ENCODE measurements at places on chromosomes 3 and 15.

- no peak for DNase-seq
Observed at GRCh38 chr3:153680526-153680925, 440.7 kb upstream of the ARHGEF26 start.

- DNase-seq = no peak
Observed at GRCh38 chr3:173513123-173513522, 115.6 kb downstream of the NLGN1 start.

GRCh38 chr3:43128464-43128863 lies 22.6 kb upstream of the POMGNT2 start:
- DNase-seq = no peak

DNA sequence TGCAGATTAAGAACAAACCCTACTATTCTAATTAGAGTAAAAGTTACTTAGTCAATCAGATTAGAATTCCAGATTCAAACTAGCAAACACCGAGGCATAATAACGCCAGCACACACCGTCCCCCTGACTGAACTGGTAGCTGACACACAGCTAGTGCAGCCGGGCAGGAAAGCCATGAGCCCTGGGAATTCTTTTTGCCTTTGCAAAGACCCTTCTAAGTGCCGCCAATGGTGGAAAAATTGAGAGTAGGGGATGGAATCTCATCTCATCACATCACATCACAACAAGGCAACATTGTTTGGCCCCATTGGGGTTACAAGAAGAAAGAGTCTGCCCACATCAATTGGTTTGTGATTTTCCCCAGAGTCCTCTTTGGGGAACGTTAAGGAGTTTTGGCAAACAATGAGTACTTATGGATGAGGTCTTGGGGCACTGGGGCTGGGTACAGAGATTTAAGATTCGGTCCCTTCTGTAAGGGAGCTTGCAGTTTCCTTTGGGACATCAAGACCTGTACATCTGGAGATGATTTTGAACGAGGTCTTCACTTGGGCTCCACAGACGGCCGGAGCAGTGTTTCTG lies 120.4 kb upstream of the MEF2A start:
- no peak for DNase-seq

GRCh38 chr3:100412912-100413590 lies 11.7 kb downstream of the LNP1 start:
- no peak for DNase-seq

- no peak for DNase-seq
Observed at GRCh38 chr3:195461594-195462307, 18.9 kb upstream of the ACAP2 start.

- DNase-seq = no peak
Observed at GRCh38 chr3:118942671-118943070, 92.0 kb downstream of the IGSF11 start.

DNA sequence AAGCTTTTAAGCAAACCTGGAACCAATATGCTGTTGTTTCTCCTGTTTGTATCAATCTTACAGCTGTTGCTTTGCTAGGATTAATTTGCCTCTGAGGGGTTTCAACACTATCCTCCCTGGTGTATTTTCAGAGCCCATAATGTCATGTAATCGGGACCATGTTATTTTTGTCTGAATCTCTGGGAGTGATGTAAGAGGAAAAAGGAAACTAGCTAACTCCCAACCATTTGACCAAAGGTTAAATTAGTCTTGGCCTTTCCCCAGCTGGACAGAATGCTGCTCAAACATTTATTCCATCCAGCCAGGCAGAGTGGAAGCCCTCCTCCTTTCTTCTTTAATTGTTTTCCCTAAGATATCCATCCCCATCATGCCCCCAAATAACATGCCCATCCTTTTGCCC lies 142.2 kb downstream of the ALDH1A2 start:
- no peak for DNase-seq

- no peak for DNase-seq
Observed at GRCh38 chr15:30997270-30997669, 5.8 kb upstream of the MTMR10 start.

DNA sequence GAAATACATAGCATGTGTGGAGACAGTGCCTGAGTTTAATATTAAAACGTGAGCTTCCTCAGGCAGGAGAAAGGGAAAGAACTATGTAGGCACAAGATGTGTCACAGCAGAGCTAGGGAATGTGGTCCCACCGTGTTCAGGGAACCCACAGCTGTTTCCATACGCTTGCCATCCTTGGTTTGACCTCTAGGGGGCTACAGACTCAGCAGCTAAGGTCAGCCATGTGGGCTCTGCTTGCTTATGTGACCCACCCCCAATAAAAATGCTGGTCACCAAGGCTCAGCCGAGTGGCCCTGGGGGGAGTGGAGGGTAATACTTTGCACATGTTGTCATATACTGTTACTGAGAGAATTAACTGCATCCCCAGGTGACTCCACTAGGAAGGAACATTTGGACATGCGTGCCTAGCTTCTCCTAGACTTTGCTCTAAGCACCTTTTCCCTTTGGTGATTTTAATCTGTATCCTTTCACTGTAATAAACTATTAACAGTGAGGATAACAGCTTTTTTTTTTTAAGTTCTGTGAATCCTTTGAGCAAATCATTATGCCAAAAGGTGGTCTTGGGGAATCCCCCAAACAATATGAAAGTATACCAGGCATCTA lies 3.3 kb downstream of the TUBGCP5 start:
- peak; percentile 18 for DNase-seq

- no peak for DNase-seq
Observed at GRCh38 chr3:191987831-191988350, 526.9 kb downstream of the PYDC2 start.

DNA sequence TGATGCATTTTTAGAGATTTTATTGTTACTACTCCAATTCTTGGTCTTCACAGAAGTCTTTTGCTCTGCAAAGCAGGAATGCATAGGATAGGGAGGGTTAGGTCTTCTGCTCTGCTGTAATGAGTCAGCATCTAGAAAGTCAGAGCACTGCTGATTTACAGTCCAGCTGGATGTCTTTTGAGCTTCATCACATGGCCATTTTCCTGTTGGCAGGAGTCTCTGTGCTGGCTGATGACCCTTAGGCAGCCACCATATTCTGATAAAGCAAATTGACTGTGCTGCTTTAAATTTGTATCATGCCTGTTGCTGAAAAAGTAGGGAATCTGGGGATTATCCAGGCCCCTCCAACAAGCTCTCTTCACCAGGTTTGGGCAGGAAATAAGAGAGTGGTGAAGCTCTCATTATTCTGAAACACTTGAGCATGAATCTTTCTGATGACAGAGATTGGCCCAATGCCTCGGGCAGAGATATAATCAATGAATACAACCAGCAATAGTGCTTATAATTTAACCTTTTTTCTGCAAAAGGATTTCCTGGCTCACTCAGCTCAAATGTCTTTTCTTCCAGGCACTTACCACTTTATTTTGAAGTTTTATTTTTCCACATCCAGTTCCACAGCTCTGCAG lies 9.7 kb upstream of the CRBN start:
- DNase-seq = no peak

- DNase-seq = no peak
Observed at GRCh38 chr3:126113733-126114442, 30.0 kb upstream of the SLC41A3 start.

DNA sequence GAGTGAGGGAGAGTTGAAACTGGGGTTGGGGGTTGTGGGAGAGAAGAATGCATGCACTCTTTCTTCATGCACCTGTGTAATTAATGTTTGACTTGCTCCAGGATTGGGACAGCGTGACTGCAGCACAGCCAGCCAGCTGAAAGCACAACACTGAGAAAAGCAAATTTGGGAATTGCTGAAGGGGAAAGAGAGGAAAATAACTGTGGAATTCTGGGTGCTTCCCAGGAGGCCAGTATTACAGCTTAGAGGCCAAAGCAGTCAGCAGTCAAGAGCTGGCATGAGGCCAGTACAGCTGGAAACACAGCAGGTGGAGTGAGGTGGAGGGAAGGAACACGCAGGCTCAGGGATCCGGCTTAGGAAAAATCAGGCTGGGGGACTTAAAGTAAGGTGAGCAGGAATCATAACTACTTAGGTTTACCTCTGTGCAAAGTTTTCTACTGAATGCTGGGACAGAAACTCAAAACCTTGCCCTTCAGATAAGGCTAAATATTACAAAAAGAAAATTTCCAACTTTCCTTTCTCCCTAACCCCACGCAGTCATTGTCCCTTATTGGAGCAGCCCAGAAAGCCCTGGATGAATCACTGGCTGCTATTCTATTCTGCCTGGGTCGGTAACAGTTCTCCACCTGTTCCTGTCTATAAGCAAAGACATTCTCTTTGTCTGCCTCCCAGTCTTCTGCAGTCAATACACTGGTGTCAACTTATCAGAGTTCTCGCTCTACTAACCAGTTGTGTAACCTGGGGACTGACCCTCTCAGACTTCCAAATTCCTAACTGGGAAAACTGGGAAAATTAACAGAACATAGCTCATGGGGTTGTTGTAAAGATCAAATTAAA lies 167.2 kb downstream of the MAGI1 start:
- DNase-seq = no peak

DNA sequence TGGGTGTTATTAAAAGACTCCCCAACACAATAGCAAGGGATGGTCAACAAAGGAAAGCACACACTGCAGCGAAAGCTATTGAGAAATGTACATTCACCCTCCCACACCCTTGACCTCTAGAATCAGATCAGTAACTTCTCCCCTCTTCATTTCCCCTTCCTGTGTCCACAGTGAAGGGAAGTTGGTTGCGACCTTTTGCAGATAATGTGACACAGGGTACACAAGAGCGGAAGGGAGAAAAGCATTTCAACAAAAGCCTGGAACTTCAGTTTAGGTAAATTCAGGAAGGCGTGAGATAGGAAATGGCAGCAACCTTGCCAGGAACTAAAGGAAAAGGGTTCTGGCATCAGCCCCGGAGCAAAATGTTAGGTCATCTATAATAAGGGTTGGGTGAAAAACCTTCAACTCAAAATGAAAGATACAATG lies 899.8 kb downstream of the MCTP2 start:
- DNase-seq = no peak

DNA sequence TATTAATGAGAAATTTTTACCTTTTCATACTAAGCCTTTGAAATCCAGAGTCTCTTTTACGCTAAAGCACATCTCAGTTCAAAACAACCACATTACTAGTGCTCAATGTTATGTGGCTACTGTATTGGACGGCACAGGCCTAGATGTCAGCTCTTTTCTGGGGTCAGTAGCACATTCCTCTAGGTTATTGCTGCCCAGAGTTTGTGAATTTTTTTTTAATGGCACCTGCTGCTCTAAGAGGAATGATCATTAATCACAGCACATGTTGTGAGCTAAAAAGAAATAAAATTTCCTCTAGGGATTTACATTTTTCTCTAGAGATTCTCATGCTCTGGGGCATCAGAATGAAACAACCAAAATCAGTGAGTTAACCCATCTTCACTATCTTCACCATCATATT lies 436.8 kb upstream of the THBS1 start:
- DNase-seq = no peak

DNA sequence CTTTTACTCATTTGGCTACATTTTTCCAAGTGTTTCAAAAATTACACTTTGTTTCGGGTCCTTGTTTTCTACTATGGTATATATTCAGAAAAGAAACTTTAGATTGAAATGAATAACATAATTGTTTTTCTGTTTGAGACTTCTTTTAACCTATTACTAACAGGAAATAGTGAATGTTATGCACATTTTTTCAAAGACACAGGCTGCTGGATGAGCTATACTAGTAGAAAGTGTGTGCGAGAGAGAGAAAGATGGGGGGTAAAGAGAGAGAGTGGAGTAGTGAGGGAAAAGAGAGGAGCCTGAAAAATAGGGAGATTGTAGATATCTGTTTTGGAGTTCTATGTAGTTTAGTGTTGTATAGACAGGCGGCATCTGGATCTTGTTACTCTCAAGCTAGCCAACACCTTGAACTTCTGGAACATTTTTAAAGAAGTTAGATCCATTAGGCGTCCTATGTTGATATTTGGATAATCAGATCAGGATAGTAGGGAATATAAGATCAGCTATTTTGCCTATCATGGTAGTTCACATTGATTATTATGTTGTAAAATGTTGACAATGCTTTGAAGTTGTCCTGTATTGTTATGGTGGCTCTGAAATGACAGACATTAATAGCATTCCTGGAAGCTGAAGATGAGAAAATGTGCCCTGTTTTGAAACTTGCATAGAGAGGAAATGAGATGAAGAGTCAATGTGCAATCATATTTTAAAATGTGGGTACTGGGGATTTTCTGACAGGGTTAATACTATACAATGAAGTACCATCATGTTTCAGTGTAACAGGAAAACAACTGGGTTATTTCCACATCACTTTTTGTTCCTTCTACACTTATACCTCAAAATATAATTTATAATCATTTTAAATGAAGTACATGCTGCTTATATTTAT lies 2.6 kb downstream of the RBMS3 start:
- DNase-seq = no peak

DNA sequence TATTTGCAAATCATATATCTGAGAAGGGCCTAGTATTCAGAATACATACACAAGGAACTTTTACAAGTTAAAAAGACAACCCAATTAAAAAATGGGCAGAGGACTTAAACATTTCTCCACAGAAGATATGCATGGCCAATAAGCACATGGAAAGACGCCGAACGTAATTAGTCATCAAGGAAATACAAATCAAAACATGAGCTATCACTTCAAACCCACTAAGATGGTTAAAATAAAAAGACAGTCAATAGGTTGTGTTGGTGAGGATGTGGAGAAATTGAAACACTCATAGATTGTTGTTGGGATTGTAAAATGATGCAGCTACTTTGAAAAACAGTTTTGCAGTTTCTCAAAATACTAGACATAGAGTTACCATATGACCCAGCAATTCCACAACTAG lies 61.2 kb upstream of the NEO1 start:
- no peak for DNase-seq

DNA sequence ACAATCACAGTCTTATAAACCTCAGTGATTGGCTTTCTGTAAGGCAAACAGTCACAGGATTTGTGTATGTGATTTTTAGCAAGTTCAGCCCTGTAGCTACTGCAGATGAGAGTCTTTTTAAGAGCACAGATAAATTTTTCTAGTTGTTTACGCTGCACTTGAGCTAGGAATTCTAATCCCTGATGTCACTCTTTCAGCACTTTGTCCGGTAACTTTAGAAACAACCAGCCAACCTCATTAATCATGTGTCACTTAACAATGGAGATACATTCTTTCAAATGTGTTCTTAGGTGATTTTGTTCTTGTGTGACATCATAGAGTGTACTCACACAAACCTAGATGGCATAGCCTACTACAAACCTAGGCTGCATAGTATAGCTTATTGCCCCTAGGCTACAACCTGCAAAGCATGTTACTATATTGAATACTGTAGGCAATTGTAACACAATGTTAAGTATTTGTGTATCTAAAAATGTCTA lies 36.8 kb upstream of the GOLGA6L2 start:
- no peak for DNase-seq

DNA sequence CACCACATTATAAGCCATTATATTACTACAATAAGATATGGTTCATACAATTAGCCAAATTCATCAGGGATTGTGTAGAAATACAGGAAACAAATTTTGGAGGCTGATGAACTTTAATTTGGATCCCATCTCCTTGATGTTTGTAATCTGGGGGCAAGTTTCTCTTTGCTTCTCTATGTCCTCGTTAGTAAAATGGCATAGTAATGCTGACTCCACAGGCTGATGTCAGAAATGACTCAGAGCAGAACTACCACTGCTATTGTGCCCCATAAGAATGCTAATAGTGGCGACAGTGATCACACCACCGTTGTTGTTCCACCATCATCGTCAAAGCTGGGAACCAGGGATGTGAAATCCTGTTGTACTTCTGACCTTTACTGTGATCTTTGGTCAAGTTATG lies 722.3 kb upstream of the LMCD1 start:
- no peak for DNase-seq

GRCh38 chr15:63638839-63639238 lies 41.7 kb downstream of the FBXL22 start:
- no peak for DNase-seq
